ENCODE measurements at places on chromosomes 6 and 20. TPM values are rescaled to one million over a fixed set of nuclear protein-coding genes. Genes with fewer than 3 reads are reported as not detected.

DNA sequence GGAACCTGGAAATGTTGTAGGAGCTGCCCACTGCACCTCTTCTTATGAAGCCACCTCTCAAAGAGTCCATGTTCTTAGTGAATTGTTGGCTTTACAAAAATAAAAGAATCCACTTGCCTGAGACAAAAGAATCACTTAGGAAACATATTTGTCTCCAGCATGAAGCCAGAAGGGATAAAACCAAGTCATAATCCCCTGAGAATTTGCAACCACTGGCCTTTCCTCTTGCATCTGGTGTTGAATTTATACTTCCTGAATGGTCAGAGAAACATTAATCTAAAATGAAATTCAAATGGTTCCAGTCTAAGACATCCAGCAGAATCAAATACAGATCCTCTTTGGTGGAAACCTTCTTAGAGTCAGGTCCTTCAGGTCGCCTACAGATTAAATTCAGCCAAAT, 192.5 kb upstream of the ECI2 start:
- no peak for DNase-seq

DNA sequence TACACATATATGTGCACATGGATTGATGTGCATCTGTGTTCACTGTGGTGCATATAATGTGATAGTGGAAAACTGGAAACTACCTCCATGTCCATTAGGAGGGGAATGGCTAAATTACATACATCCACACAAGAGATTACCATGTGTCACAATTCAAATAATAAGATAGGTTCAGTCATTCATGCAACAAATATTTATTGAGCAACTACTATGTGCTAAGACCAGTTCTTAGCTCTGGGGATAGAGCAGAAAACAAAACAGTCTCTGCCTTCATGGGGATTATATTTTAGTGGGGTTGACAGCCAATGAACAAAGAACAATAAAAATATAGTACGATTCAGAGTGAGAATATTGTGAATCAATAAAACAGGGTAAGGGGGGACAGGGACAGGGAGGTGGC, 61.7 kb upstream of the PTGIS start:
- DNase-seq, result no peak

- no peak for DNase-seq
Observed at GRCh38 chr6:17280552-17281090, 540 bp upstream of the RBM24 start.

DNA sequence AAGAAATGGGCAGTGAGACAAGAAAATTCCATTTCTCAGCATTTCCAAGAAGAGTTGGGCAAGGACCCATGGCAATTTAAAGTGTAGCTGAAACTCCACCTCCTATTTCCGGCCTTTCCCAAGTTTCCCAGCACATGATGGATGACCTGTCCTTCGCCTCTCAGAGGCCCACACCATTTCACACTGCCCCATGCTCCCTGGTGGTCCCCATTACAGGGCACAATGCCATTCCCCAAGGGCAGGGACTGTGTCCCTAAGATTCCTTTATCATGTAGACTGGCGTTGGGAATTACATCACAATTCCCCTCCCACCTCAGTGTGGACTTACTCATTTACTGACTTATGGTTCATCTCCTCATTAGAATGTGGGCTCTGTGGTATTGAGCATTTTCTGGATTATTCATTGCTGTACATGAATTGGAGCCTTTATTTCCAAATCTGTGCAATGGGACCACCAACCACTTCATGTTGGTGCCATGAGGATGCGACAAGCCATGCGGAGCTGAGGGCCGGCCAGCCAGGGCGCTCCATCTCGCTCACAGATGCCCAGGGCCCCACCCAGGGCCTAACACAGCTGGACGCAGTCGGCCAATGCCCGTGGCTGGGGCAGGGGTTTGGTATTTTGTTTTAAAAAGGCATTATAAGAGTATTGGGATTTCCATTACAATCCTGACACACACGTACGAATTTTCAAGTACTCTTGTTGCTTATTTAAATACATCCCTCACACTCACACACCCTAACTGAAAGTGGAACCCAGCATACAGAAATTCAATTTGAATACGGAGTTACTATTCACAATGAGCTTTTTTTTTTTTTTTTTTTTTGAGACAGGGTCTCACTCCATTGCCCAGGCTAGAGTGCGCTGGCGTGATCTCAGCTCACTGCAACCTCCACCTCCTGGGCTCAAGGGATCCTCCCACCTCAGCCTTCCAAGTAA, 5.4 kb downstream of the ACSS1 start:
- no peak for DNase-seq

The TINAG gene
- not detected for polyA plus RNA-seq

DNA sequence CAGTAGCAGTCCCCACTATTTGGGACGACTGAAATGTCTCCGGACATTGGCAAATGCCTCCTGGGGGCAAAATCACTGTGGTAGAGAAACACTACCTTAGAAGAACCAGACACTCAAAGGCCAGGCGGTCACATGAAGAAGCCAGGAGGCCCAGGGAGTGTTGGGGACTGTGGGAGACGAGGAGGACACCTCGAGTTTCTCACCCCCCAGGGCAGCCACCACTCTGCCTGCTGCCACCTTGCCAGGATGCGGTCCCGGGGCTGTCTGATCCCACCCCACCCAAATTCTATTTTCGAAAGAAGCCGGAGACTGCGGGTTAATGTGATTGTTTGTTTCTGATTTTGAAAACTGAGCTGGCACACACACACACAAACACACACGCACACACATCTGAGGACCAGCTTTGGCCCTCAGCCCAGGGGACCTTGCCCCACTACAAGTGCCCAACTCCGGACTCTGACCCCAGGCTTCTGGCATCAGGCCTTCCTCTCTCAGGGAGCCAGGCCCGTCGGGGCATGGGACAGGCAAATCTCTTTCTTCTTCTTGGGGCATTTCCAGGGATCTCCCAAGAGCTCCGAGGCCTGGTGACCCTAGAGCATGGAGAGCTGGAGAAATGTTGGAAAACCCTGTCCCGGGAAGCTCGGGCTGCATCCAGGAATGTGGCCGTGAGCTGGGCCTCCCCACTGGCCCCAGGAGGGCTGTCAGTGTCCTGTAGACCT, 187.5 kb upstream of the PMEPA1 start:
- DNase-seq, result no peak
